ENCODE measurements at places on chromosomes 1 and 21. TPM values are rescaled to one million over a fixed set of nuclear protein-coding genes. Genes with fewer than 3 reads are reported as not detected.

Gene DNALI1
- 0.37 TPM for total RNA-seq

DNA sequence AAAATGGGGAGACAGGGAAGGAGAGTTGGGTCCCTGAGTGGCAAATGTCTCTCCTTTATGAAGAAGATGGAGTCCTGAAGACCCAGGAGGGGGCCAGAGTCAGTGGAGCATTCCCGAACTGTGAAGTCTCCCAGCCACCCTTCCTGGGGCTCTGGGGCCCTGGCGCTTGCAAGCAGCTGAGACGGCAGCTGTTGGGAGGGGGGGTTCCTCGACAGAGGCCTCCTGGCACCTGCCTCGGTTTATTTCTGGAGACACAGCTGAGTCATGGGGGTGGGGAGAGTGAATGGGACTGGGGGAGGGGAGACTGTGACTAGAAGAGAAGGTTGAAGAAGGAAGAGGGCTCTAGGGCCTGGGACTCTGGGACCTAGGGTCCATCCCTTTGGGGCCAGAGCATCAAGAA lies 14.0 kb downstream of the NES start:
- no peak for ATAC-seq

DNA sequence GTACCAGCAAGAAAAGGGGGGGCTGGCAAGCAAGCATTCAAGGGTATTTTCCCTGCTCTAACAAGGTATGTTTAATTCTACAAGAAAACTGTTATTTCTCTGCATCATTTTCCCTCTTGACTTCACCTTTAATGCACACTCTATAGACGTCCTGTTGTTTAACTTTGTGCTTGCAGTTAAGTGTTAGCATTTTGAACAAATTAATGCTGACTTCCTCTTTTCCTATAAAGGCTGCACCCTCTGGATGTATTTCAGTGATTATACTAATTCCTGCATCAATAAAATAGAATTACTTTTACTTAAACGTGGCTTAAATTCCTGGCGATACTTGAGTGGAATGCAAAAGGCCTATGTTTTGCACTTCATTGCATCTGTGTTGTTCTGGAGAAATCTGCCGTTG lies 183.3 kb downstream of the KCNJ6 start:
- ATAC-seq: no peak

- ATAC-seq: no peak
Measured at GRCh38 chr21:16177532-16177931, 447.8 kb downstream of the USP25 start.

DNA sequence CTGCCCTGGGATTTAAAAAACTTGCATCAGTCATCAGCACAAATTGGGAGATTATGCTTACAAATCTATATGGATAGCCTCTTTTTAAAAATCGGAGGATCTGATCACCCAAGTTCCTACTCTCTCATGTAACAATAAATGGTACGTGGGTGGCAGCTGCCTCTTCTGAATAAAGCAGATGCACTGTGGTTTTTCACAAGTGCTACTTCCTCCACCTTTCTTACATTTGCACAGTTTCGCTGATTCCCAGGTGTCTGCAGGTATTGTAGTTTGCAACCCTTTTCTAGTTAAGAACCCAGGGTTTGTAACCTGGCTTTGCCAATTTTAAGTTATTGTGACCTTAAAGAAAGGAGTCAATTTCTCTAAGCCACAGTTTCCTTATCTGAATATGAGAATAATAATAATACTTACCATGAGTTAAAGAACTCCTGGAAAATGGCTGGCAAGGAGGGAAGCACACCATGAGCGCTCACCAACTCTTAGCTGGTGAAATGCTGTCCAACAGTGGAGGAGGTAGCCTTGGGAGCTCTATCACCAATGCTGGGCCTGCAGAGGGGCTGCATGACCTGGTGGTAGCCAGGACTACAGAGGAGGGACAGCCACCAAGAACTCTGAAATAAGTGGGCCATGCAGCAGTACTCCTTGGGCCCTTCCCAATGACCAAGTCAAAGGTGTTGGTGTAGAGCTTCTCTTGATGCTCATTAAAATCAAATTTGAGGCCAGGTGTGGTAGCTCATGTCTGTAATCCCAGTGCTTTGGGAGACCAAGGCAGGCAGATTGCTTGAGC lies 30.2 kb upstream of the KCNA2 start:
- ATAC-seq: no peak

GRCh38 chr1:10338611-10339010 lies 60.3 kb upstream of the PGD start:
- ATAC-seq: no peak

GRCh38 chr21:46626975-46627501 lies 8.4 kb upstream of the PRMT2 start:
- ATAC-seq: no peak

Gene OR6N1
- not detected for total RNA-seq

Gene KCNJ15
- 0.09 TPM for total RNA-seq

- no peak for ATAC-seq
Measured at GRCh38 chr21:44511219-44511937, 28.6 kb downstream of the KRTAP10-1 start.

- no peak for ATAC-seq
Measured at GRCh38 chr1:223732993-223733798, 20.9 kb downstream of the CAPN2 start.
